ENCODE measurements at places on chromosomes 5 and 9.
A peak's percentile ranks its signal among the peaks of the same experiment; 100 is the strongest.

DNA sequence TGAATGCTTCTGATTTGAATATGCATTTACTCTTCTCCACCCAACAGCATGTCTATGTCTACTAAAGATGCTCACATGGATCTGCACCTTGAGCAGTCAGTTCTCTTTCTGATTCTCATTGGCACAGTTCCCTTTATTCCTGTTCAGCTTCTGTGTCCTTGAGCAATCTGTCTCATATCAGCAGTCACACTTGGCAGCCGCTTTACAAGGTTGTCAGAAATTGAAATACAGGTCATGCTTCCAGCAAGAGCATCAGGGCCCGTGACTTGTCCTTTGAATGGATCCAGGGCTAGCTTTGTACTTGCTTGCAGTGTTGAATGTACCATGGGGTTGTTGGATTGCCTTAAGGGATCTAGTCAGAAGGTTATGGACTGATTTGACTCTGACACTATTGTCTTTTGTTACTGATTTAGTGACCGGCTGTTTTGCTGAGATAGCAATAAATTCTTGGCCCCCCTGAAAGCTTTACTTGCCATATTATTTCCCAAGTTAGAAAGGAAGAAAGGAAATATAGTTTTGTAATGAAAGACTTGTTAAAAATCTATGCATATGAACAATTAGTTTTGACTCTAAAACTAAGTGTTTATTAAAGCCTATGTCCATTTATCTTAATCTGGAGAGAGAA lies 273.4 kb upstream of the ISL1 start:
- DNase-seq = no peak

DNA sequence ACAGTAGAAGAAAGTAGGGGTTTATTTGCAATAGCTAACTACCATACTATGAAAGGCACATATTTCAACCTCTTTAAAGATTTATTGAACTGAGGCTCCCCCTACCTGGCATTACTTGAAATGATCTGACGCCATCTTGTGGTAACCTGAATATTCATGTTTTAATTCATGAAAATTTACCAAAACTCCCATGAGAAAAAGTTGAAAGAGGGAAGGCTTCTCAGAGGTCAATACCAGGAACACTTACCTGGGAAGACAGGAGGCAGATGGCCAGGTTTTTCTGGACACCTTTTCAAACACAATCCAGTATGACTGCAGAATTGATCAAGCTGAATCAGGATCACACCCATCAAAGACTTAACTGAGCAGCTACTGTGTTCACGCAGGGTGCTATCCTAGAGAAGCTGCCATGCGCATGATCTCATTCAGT lies 9.4 kb downstream of the PRELID2 start:
- peak; percentile 8 for DNase-seq

- DNase-seq = no peak
Measured at GRCh38 chr9:127739614-127740330, 4.7 kb upstream of the TOR2A start.

GRCh38 chr5:75368391-75368790 lies 31.4 kb downstream of the HMGCR start:
- DNase-seq = no peak

GRCh38 chr5:657570-657969 lies 35.6 kb downstream of the TPPP start:
- no peak for DNase-seq

- DNase-seq = no peak
Measured at GRCh38 chr9:127887792-127888191, 10.3 kb upstream of the AK1 start.

DNA sequence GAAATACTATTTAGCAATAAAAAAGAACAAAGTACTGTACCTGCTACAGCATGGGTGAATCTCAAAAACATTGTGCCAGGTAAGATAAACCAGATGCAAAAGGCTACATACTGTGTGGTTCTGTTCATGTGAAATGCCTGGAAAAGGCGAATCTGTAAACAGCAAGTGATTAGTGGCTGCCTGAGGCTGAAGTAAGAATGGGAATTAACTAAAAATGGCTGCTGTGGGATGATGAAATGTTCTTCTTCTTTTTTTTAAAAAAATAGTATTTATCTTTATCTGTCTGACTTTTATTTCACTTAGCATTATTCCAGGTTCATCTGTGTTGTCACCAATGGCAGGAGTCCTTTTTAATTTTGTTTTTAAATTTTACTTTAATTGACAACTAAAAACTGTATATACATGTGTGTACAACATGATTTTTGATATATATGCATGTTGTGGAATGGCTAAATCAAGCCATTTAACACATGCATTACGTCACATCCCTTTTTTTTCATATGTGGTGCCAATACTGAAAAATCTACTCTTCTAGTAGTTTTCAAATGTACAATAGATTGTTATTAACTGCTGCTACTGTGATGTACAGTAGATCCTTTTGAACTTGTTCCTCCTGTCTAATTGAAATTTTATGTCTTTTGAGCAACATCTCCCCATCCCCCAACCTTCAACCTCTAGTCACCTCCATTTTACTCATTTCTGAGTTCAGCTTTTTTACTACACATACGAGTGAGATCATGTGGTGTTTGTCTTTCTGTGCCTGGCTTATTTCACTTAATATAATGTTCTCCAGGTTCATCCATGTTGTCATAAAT lies 62.9 kb upstream of the TNFAIP8 start:
- no peak for DNase-seq

- DNase-seq = no peak
Measured at GRCh38 chr5:135761746-135762145, 72.7 kb upstream of the SLC25A48 start.

GRCh38 chr5:95042037-95042436 lies 242.9 kb downstream of the MCTP1 start:
- DNase-seq = no peak

- no peak for DNase-seq
Measured at GRCh38 chr5:67792891-67793290, 422.7 kb upstream of the PIK3R1 start.

- no peak for DNase-seq
Measured at GRCh38 chr5:56421246-56422075, 188.3 kb upstream of the ANKRD55 start.

DNA sequence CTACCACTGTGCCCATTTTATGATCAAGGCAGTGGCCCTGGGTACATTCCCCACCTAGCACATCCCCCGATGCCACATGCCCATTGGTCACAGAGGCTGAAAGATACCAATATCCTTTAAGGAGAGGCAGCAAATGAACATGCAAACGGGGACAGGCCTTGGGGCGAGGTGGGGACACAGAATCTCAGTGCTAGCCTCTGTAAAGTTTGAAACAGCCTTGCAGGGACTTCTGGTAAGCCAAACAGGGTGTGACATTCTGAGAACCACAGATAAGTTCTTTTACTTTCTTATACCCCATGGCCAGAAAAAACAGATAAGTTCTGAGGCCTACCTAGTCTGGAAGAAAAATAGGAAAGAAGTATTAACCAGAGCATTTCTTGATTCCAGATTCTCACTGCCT lies 60.5 kb downstream of the ACER2 start:
- DNase-seq = no peak

- no peak for DNase-seq
Measured at GRCh38 chr5:129387944-129388343, 72.2 kb upstream of the ADAMTS19 start.

DNA sequence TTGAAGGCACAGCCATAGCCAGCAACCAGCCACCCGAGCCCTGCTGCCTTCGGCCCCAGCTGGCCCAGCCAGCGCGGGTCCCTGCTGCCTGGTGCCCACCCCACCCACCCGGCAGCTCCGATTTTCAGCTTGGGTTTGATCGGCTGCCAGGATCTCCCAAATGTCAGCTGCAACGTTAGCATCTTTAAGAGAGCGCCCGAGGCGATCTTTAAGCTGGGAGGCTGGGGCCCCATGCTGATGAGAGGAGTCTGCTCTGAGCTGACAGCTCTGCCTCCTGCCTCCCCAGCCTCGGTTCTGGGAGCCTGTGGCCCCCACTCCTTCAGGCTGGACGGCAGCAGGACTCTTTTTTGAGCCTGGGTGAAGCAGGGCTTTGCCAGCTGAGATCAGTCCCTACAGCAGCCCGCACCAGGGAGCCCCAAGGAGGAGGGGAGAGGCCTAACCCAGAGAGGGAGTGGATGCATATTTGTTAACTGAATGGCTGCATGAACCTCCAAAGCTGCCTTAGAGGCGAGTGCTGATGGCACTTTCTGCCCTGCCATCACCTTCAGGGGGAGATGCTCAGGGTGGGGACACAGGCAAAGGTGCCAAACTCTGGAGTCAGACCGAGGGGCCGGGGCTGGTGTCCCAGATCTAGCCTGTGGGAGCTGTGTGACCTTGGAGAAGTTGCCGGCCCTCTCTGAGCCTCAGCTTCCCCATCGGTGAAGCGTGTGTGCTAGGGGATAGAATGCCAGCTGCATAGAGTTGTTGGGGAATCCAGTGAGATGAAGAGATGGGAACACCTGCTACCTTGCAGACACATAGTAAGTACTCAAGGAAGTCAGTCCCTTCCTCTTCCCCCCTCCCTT lies 165.5 kb downstream of the C9orf50 start:
- DNase-seq = no peak

GRCh38 chr5:134245692-134246091 lies 19.8 kb upstream of the PPP2CA start:
- DNase-seq = no peak

DNA sequence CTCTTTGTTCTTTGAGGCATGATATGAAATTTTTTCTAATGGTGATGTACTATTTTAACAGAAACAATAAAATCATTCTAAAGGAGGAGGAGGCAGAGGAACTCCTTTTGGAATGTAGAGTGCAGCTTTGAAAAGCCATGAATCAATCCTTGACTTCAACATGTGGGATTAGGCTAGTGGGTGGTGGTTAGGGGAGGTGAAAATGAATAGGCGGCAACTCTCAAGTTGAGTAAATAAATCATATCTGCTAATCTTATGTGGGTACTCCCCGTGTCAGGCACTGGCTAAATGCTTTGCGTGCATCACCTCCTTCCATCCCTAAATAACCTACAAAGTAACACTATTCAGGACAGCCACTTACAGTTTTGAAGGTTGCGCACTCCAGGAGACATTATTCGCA lies 35.1 kb downstream of the FAM81B start:
- no peak for DNase-seq

DNA sequence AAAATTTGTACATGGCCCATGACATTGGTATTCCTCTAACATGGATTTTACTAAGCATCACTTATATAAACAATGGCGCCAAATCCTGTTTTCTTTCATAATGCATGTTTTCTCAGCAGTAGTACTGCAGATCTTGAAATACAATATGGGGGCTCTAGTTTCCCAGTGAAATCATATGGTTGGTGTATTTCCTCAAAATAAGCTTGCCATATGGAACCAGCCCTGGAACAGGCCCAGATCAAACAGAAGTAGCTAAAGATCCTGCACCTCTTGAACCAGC lies 163.9 kb downstream of the ZNF608 start:
- DNase-seq = no peak

GRCh38 chr5:37717613-37718431 lies 122.0 kb downstream of the GDNF start:
- DNase-seq = no peak

DNA sequence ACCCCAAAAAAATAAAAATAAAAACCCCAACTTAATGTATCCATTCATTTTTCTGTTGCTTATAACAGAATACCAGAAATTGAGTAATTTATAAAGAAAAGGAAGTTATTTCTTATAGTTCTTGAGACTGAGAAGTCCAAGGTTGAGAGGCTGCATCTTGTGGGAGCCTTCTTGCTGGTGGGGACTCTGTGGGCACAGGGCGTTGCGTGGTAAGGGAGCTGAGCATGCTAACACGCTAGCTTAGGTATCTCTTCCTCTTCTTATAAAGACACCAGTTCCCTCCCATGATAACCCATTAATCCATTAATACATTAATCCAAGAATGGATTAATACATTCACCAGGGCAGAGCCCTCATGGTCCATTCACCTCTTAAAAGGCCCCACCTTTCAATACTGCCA lies 150.9 kb downstream of the ZSWIM6 start:
- no peak for DNase-seq

- no peak for DNase-seq
Measured at GRCh38 chr9:120941046-120941770, 14.6 kb upstream of the TRAF1 start.

GRCh38 chr9:78609450-78609849 lies 312.5 kb downstream of the PSAT1 start:
- DNase-seq = no peak

DNA sequence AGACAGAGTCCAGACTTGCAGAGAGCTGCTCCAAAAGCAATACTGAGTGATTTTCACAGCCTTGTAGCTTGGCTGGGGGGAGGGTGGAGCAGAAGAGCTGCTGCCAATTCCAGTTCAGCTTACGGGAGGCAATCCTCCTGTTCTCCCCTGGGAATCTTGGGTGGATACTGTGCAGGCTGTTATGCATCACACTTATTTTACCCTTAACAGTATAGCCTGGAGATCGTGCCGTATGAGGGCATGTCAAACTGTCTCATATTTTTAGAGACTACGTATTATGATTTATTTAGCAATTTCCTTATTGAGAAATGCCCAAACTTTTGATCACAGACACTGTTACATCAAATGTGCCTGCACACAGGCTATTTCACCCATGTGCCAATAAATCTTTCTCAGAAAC lies 85.2 kb downstream of the BASP1 start:
- no peak for DNase-seq

Measured in germinal center (tissue), 1 donor.